Upper lobe of right lung (tissue), 1 donor: ENCODE measurements at places on chromosomes 12 and 14.

- no peak for DNase-seq
Observed at GRCh38 chr14:101926085-101926484, 38.3 kb upstream of the DYNC1H1 start.

GRCh38 chr12:113479590-113480335 lies 8.1 kb upstream of the LHX5 start:
- peak; percentile 69 for DNase-seq

DNA sequence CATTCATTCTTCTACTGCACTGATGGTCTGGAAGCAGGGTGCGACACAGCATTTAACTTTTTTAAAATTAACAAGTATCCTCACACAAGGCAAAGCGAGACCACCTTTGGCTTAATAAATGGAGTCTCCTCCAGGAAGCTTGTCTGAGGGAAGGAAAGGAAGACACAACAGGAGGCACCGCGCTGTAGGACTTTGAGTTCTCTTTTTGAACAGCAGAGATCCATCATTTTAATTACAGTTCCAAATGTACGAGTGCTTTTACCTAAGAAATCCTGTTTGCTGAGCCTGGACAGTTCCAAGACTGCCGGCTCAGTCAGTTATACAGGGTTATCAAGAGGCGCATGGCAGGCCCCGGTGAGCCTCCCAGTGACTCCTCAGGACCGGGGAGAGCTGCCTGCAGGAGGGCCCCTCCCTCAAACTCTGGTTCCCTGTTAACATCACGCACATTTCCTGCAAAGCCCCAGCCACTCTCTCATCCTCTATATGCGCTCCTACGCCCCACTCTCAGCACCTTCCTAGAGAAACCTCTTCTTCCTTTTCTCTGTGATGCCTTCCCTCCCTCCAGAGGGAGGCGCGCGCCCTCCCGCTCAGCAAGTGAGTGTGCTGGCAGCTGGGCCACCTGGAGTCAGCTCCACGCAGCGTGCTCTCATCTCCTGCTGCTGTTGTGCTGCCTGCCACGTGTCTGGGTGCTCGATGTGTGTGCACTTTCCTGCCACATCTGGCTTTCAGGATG lies 46.1 kb downstream of the STX2 start:
- DNase-seq: no peak

DNA sequence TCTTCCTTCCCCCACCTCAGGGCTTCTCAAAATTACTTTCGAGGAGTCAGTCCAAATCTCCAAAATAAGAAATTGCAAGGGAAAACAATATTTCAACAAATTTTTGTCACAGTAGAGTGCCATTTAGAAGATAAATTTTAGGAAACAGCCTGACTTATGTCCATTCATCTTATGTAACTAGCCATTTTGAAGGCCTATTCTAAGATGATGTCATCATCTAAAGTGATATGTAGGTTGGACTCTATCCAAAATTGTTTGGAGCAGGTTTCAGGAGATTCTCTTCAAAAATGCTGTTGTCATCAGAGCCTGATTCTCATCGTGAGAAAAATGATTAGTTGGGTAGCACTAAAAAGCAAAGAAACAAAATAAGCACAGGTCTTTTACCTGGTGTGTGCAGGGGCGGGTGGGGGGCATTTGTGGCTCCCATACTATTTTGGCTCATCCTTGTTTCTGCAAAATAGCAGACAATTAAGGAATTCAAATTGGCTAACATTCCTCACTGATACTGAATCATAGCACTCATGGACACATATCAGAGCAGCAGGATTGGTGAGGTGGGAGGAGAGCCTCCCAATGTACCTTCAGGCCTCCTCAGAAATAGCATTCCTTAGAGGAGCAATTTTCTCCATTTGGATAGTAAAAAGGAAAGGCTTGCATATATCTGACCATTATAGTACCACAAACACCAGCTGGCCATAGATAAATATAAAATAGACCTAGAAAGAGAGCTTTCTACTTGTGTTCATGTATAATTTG lies 360.9 kb upstream of the NAV3 start:
- DNase-seq: no peak

GRCh38 chr12:21800011-21800410 lies 25.5 kb upstream of the KCNJ8 start:
- DNase-seq: no peak
